ENCODE measurements at places on chromosomes 11 and 22.

DNA sequence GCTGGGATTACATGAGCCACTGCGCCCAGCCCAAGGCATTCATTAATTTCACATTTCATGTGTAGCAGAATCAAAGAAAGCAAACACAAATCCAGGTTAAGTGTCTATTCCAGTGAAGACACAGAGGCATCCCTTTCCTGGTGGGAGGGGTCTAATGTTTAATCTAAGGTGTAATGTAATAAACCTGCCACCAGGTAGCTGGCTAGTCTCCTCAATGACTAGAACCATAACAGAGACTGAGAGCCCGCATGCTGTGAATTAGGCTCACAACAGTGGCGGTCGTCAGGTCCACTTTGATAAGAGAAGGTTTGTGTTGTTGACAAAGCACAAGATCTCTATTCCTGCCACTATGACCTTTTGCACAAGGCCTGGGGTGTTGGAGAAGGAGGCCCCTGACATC is 64.2 kb upstream of the ADA2 start:
- no peak for DNase-seq

- DNase-seq = no peak
Observed at GRCh38 chr11:117871160-117871559, 5.3 kb downstream of the FXYD6 start.

- peak; percentile 15 for DNase-seq
Observed at GRCh38 chr11:63564784-63565350, 1.7 kb upstream of the PLAAT2 start.

DNA sequence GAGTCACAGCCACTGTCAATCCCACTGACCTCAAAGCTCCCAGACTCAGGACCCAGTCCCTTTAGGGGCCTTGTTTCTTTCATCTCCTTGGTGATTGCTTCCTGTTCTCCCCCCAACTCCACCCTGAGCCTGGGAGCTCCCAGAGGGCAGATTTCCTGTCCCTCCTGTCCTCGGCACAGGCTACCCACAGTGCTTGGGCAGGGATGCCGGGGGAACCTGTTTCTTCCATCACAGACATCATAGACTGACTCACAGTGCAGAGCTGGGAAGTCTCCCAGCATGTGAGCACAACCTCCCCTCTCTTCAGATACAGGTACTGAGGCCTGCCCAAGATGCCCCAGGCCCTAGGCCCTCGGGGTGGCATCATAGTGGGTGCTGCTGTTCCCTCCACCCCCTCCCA is 16.6 kb downstream of the TRIM29 start:
- DNase-seq = no peak

GRCh38 chr11:67627441-67627811 is 2.3 kb downstream of the NUDT8 start:
- no peak for DNase-seq

GRCh38 chr22:49451070-49451840 is 376.4 kb downstream of the BRD1 start:
- DNase-seq = no peak

DNA sequence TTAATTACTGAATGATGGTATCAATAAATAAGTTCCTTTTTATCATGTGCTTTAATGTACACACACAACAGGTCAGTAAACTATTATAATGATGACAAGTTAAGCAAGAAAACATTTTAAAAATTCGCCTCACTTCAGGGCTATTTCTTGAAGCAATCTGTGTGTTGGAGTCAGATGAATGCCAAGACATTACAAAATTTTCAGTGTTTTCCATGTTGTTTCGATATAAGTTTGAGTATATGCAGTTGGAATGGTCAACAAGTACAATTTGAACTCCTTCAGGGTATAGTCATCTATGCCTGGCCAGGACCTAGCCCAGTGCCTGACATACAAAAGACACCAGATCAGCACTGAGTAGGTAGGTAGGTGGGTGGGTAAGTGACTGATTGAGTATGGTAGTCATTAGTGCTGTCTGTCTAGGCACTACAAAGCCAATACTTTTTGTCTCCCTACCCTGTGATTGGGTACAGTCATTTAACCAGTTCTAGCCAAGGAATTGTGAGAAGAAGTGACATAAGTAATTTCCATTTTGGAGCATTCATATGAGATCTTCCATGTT is 7.5 kb downstream of the PRCP start:
- no peak for DNase-seq

DNA sequence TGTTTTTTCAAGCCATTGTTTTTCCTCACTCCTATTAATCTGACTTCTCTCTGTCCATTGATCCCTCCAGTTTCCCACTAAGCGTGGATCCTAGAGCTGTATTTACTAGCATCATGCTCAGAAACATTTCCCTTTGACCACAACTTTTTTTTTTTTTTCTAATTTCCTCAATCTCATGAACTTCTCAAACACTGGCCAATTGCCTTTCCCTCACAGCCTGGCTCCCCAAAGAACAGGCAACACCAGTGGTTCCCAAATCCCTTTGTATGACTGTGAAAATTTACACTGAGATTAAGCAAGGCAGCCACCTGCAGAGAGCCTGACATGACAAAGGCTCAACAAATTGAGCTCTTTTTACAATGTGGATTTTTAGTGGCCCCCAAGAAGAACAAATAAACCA is 1.4 kb upstream of the TPP1 start:
- DNase-seq = no peak

DNA sequence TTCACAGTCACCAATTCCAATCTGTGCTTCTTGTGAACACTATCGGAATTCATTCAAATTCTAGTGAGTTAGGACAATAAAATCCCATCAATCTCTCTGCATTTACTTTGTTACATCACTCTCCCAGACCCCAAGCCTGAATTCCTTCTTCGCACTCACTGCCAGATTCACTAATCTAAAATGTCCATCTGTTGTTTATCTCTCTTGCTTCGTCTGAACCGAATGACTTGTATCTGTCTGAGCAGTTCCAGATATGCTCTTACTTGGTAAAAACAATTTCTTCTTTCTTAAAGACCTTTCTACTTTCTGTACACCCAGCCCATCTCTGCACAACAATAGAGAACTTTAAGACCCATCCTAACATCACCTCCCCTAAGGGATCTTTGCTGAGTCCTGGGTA is 7.0 kb downstream of the MMP10 start:
- no peak for DNase-seq

- DNase-seq = no peak
Observed at GRCh38 chr22:32475468-32476010, 928 bp downstream of the FBXO7 start.

DNA sequence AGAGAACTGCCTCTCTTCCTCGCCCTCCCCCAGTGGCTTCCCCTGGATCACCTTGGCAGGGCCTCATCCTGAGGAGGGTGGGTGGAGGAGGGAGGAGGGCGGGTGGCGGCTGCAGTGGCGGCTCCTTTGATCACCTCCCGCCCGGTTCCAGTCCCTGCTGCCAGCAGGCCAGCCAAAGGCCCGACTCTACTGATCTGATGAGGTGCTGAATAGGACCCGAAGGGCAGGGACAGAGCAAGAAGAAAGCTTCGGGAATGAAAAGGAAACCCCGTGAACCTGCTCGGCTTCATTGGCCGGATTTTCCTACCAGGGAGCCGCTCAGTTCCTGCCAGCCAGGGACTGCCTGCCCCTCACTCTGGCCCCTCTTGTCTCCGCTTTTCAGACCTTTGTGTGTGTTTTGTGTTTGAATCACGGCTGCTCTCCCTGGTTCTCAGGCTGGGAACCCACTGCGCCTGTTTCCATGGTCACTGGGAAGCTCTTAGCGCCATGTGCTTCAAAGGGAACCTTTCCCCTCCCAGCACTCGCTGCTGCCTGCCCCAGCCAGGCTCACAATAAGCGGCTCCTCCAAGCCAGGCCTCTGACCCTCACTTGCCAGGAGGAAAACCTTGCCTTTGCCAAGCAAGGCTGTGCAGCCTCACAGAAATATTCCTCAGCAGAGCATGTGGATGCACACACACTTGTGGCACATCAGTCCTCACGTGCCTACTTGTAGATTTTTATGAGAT is 56.8 kb downstream of the C22orf31 start:
- peak; percentile 45 for DNase-seq

DNA sequence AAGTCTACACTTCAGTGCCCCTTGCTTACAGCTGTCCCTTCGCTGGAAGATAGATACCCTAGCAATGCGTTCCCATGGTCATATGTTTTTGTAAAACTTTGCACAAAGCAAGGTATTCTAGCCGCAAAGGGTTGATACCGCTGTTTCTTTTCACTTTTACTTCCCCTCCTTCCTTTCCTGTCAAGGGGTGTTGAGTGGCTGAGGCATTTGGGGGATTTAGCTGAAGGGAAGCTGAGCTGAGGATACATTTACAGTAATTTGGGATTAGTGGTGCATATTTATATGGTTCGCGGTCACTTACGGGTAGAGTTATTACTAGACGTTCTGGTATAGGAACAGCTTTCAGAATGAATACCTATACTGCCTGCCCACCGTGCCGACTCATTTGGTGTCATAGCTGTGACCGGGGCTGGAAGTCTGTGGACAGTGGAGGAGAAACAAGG is 86.9 kb upstream of the WNT11 start:
- peak; percentile 38 for DNase-seq

GRCh38 chr11:19951558-19952115 is 208.6 kb downstream of the DBX1 start:
- DNase-seq = peak; percentile 86

DNA sequence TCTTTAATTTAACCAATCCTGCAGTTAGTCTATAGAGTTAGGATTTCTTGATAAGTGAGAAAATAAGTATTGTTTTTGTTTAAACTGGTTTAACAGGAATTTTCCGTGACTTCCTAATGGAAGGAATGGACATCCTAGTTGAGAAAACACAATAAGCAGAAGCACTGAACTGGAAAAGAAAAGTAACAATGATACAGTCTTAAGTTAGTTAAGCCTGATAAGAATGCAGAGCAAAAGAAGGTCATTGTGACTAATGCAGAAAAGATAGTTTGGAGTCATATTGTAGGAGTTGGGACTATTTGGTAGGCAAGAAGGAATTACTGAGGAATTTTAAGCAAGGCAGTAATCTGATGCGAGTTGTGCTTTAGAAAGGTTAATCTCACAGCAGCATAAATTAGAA is 11.7 kb downstream of the RNF141 start:
- DNase-seq = no peak

GRCh38 chr11:104129145-104129544 is 34.8 kb downstream of the PDGFD start:
- no peak for DNase-seq

GRCh38 chr11:74694136-74694930 is 36.9 kb downstream of the CHRDL2 start:
- no peak for DNase-seq

GRCh38 chr22:24758164-24758799 is 16.2 kb downstream of the PIWIL3 start:
- peak; percentile 84 for DNase-seq

GRCh38 chr11:36048496-36049247 is 104.8 kb downstream of the LDLRAD3 start:
- no peak for DNase-seq

- DNase-seq = no peak
Observed at GRCh38 chr11:44854741-44855492, 95.8 kb downstream of the TP53I11 start.

GRCh38 chr11:5242933-5243815 is 6.5 kb downstream of the HBG1 start:
- DNase-seq = no peak

- DNase-seq = no peak
Observed at GRCh38 chr11:120039039-120039438, 98.9 kb downstream of the TRIM29 start.

DNA sequence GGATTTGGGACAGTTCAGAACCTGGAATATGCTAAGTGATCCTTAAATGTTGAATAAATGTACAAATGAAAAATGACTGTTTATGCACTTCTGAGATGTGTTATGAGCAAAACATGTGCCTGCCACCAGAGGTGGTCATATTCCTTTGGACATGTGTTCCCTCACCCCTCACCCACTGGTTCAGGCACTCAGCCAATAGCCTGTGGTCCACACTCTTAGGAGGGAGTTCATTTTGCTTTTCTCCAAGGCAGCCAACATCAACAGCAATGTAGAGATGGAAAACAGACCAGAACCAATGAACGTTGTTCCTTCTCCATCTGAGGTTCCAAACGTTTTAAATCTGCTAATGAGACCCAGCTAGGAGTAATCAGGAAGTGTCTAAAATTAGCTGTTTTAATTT is 44.0 kb downstream of the RPUSD4 start:
- peak; percentile 72 for DNase-seq

GRCh38 chr22:24965822-24966626 is 13.5 kb downstream of the KIAA1671 start:
- DNase-seq = peak; percentile 52

Data from tongue (tissue), 3 donors.